ENCODE measurements at places on chromosomes 7 and 10. TPM values are rescaled to one million over a fixed set of nuclear protein-coding genes. Genes with fewer than 3 reads are reported as not detected.

Gene SSC4D
- polyA plus RNA-seq: 1.0 TPM

Gene UCMA
- polyA plus RNA-seq: 0.29 TPM

Gene CDHR1
- 0.40 TPM for polyA plus RNA-seq

Gene HOXA4
- polyA plus RNA-seq: 36.2 TPM

Gene CPVL
- polyA plus RNA-seq: 8.2 TPM

Gene UNCX
- not detected for polyA plus RNA-seq

Gene NOM1
- 28.2 TPM for polyA plus RNA-seq

Gene GPC2
- polyA plus RNA-seq: 14.9 TPM

Gene AMPH
- polyA plus RNA-seq: 9.5 TPM

Gene NPC1L1
- 0.33 TPM for polyA plus RNA-seq

Gene TMEM72
- 1.8 TPM for polyA plus RNA-seq

Gene SYNPO2L
- polyA plus RNA-seq: 0.94 TPM

Gene PHKG1
- 4.3 TPM for polyA plus RNA-seq

Gene NEUROG3
- polyA plus RNA-seq: 0.12 TPM

Gene AQP1
- polyA plus RNA-seq: 157 TPM

Gene LHFPL3
- 1.6 TPM for polyA plus RNA-seq

Gene UCN3
- polyA plus RNA-seq: 0.74 TPM
